CD4-positive, alpha-beta T cell treated with Interleukin-15 for 1 hour (primary cell): ENCODE measurements at places on chromosomes 1 and 21.

DNA sequence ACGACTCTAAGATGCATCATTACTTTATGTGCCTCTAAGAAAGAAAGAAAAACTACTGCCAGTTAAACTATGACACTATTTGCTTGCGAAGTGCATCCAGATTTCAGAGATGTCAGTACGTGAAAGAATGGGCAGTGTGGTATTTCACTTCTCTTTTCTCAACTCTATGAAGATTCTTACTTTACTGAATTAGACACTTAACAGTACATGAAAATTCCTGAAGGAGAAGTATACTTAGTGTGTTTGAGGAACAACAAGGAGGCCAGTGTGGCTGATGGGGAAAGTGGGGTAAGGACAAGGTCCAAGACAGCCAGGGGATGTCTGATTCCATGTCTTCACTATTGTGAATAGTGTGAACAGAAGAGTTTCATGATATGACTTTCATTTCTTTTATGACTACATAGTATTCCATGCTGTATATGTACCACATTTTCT lies 53.9 kb upstream of the HSD17B7 start:
- DNase-seq, result no peak

GRCh38 chr1:221099747-221100595 lies 220.7 kb downstream of the HLX start:
- DNase-seq, result no peak

GRCh38 chr1:228411548-228412430 lies 4.9 kb downstream of the TRIM17 start:
- no peak for DNase-seq

GRCh38 chr1:170704256-170704655 lies 40.3 kb downstream of the PRRX1 start:
- DNase-seq, result no peak

DNA sequence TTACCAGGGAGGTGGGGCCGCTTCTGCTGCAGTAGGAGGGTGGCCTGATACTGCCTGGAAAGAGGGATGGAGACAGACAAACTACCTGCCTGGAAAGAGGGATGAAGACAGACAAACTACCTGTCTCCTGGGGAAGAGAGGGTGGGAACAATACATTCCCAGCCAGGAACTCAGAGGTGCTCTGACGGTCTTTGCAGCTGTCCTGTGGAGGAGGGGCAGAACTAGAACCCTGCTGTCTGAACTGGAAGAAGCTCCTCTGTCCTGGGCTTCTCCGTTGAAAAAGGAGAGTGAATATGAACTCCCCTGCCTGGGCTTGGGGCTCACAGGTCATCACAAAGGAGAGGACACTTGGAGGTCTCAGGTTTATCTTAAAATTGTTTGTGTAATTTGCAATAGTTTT lies 40.3 kb upstream of the ETV3 start:
- no peak for DNase-seq

GRCh38 chr1:40802078-40802741 lies 18.6 kb downstream of the KCNQ4 start:
- peak; percentile 89 for DNase-seq

DNA sequence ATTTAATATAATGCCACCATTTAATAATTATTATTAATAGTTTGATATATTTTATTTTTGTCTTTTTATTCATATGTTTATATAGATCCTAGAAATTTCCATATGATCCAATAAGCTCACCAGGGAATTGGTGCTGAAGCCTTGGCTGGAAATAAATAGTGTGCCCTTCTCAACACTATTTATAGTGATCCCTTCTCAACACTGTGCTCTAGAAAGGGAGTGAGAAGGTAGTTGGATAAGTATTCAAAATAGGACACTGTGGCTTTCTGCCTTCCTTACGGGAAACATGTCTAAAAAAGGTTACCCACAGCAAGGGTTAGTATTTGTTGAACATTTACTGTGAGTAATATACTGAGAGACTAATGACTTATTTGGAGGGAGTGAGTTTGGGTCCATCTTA lies 496.1 kb downstream of the NEGR1 start:
- DNase-seq, result no peak

GRCh38 chr21:34935452-34935851 lies 113.7 kb downstream of the RUNX1 start:
- no peak for DNase-seq

- no peak for DNase-seq
Measured at GRCh38 chr1:50420689-50421365, 2.4 kb downstream of the DMRTA2 start.

DNA sequence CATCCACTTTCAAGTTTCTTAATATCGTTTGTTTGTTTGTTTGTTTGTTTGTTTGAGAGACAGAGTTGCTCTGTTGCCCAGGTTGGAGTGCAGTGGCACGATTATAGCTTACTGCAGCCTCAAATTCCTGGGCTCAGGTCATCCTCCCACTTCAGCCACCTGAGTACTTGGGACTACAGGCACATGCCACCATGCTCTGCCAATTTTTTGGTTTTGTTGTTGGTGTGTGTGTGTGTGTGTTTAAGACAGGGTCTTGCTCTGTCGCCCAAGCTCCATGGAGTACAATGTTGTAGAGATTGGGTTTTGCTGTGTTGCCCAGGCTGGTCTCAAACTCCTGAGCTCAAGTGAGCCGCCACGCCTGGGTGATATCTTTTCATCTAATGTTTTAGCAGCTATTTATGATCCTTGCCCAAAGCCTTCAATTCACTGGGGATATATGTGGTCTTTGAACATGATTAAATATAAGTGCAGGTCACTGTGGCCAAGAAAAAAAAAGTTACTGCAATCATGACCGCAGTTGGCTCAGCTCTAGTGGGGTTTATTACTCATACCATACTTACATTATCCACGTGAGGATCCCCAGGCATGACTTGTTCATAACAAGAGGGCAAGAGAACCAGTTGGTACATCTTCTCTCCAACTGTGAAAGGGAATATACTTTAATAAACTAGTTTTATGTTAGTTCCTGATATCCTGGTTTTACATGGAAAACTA lies 8.0 kb downstream of the RRP1B start:
- DNase-seq, result no peak

DNA sequence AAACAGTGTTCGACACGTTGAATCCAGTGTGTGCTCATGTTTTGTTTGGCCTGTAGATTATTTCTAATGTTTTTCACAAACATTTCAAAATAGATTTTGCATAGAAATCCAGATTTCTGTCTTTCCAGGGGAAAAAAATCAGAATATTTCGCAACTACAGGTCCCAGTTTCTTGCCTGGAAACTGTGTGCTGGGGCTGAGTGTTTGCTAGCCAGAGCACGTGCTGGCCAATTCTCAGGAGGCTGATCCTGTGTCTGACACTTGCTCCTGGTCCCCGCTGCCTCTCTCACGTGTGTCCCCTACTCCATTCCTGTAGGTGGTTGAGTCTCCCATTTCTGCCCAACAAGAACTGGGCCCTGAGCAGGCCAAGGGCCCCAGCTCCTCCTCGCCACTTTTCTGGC lies 2.4 kb downstream of the MAB21L3 start:
- no peak for DNase-seq

GRCh38 chr1:225977937-225978748 lies 21.0 kb downstream of the SDE2 start:
- peak; percentile 41 for DNase-seq

DNA sequence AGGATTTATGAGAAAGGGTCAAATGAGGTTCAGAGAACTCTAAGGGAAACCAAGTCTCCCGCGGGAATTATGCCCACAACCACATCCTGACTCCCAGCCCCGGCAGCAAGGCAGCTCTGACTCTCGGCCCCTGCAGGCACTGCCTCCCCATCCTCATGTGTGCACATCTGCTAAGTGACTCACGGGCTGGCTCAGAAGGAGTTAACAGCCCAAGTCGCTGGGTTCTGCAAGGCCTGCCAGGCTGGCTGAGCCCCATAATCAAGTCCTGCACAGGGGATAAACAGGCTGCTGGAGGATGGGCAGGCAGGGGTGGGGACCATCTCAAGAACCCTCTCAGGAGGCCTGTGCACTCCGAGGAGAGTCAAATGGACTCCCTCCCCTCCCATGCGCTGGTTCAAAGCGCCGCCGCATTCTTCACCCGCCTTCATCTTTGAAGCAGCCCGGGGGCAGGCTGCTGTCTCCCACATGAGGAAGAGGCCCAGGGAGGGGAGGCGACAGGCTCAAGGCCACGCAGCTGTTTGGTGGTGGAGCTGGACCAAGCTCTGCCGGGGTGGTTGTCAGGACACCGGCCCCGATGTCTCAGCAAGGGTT lies 344.3 kb downstream of the MATN1 start:
- DNase-seq, result no peak

- no peak for DNase-seq
Measured at GRCh38 chr1:53641481-53642214, 97.3 kb downstream of the GLIS1 start.

DNA sequence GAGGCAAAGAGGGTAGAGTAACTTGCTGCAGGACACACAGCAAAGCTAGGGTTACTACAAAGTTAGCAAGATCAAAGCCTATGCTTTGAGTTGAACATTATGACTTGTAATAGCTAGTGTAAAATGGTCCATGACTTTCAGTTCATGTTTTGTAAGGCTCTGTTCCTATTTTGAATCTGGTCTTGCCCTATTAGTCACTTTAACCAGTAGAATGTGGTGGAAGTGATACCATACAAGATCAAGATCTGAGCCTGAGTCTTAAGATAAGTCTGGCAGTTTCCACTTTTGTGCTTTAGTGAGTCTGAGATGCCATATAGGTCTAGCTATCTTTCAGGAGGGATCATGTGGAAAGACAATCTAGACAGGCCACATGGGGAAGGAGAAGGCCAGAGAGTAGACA lies 282.1 kb upstream of the BRINP3 start:
- DNase-seq, result no peak

- no peak for DNase-seq
Measured at GRCh38 chr1:182041615-182042014, 19.9 kb downstream of the ZNF648 start.

DNA sequence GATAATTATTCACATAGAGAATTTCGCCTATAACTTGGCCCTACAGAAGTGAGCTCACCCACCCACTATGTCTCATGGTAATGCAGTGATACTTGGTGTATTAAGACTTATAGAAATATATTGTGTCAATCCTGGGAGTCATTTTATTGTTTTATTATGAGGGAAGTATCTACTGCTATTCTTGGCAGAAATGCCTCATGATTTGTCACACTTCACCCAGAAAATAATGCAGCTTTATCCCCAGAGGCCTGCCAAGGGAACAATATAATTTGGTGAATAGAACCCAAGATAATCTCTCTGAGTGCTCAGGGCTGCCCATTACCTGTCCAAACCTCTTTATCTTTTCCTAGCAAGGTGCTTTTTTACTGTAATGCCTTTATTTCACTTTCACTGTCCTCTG lies 98.0 kb downstream of the ZP4 start:
- no peak for DNase-seq

GRCh38 chr1:2247760-2248126 lies 19.6 kb downstream of the SKI start:
- no peak for DNase-seq

- no peak for DNase-seq
Measured at GRCh38 chr21:45613396-45613795, 30.1 kb upstream of the PCBP3 start.
